ENCODE measurements at places on chromosomes 11 and 22.

DNA sequence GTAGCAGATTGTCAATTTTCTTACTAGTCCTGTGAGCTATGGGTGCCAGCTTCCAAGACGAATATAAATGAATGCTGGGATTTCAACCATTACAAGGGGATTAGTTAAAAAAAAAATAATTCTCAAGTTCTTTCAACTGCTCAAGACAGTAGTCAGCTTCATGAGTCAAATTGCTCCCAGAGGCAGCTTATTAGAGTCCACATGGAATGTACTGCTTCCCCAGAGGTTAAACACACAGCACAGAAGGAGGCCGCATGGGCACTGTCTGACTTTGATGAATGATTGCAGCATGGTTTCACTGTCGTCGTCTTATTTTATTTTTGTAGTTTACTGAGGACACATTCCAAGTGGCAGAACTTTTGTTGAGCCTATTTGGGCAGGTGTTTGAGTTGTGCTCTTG lies 563.2 kb downstream of the TMEM135 start:
- DNase-seq = no peak

GRCh38 chr11:70116386-70117065 lies 38.4 kb downstream of the ANO1 start:
- no peak for DNase-seq

DNA sequence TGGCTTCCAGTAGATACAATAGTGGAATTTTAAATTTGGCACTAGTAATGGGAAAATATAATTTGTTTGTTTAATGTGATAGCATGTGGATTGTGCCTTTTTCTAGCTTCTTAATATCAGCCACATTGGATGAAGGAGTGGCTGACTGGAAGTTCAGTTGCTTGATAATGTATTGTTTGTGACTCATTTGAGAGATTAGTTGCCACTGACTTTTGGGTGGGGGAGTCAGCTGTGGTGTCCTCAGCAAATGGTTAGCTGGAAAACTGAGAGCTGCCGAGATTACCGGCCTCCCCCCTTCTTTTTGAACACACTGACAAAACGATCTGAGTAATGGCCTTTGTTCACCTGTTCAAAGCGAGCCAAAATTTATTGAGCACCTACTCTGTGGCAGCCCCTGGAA lies 5.5 kb downstream of the JAM3 start:
- DNase-seq = no peak

- no peak for DNase-seq
Measured at GRCh38 chr11:13446444-13446843, 16.6 kb downstream of the BTBD10 start.

- DNase-seq = no peak
Measured at GRCh38 chr11:103053997-103054396, 38.0 kb downstream of the DCUN1D5 start.

- DNase-seq = no peak
Measured at GRCh38 chr22:49659924-49660315, 167.8 kb downstream of the BRD1 start.

DNA sequence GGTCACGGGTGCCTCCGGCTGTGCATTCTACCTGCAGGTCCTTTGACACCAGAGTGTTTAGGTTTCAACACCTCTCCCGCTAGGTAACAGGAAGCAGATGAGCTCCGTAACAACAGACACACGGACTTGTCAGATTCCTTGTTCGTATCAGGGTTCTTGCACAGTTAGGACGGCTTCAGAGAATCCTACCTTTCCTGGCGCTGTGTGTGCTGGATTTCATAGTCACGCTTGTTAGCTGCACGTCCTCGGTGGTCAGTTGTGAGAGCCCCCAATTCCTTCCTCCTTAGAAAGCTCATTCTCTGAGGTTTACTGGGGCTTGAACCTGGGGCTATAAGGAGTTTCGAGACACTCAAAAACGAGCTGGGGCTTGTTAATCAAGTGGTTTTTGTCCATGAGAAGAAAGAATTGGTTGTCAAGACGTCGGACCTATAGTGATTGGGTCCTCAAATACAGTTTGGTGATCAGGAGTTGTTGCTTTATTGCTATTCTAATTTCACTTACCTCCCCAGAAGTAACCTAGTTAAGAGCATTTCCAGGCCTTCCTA lies 664 bp downstream of the DDB2 start:
- no peak for DNase-seq

DNA sequence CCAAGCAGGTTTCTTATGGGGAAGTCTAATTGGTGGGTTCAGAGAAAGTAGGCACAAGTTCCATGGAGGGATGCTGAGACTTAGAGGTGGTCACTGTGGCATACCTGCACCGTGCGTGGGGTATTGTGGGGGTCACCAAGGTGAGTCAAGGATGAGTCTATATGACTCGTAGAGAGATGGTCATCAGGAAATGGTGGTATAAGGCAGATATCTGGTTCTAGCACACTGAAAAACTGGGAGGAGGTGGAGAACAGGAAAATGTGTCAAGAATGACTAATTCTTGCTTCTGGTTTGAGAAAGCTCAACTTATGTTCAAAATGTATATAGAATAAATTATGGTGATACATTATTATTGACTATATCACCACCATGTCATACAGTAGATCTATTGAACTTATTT lies 258.1 kb downstream of the RAB38 start:
- no peak for DNase-seq

DNA sequence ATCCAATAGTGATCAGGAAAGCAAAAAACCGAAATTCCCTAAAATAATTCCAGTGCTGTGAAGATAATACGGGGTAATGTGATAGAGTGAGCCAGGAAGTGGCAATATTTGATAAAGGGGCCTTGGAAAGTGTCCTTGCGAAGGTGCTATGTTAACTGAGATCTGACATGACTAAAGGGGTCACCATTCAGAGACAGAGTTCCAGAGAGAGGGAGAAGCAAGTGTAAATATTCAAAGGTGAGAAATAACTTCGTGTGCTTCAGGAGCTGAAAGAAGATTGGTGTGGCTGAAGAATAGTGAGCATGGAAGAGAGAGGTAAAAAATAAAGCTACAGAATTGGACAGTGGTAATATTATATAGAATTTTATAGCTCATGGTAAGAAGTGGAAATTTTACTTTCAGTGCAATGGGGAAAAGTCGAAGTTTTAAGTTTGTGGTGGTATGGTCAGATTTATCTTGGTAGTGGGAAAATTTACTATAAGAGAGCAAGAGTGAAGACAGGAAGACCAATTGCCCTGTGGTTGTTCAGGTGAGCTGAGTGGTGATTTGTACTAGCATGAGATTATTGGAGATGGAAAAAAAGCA lies 164.5 kb downstream of the JRKL start:
- no peak for DNase-seq

Data from activated T-helper 1 cell treated with anti-CD3 and anti-CD28 coated beads, Interleukin-2, amount 50 U/mL, for 16 hours (primary cell).